Activated CD4-positive, alpha-beta T cell treated with anti-CD3 and anti-CD28 coated beads for 36 hours (primary cell): ENCODE measurements at places on chromosomes 1 and 21.

DNA sequence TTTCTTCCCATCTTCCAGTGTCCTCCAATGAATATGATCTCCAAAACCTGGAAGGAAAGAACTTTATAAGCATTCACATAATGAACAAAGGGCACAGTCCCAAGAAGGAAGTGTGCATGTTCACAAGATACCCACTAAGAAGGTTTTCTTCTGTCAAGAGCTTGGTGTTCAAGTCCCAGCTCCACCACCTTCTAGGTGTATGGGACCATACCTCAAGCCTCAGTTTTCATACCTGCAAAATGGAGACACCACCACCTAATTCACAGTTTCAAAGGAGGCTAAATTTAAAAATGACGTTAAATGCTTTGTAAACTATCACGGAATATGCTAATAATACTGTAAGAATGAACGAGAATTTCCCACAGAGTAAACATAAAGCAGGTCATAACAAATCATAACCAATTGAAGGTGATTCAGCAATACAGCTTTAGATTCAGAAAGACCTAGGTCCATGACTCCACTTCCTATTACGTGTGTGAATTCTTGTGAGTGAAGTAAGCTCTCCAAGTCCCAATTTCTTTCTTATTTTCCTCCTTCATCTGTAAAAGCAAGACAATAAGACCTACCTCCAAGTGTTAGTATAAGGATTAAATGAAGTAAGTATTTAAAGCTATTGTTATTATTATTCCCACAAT, 8.1 kb upstream of the KTI12 start:
- DNase-seq: no peak

DNA sequence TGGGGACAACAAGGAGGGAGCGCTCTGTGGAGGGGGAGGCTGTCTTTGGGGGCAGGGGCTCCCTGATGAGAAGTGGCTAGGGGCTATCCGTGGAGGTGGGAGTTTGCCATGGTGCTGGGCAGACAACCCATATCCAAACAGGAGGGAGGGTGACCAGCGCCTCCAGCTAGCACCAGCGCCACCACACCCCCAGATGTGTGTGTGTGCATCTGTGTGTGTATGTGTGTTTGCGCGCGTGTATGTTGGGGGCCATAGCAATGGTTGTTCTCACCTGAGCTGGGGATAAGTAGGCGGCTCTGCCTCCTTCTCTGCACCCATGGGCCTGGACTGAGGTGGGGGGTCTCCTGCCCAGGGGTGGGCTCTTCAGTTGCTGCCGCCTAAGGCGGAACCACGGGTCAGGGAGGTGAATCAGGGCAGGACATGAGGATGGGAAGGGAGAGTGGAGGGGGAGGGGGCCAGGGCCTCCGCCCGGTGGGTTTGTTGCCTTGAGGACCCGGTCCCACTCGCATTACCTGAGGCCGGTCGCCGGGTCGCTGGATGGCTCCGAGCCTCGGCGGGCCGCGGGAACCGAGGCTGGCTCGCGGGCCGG, 345 bp downstream of the HPCAL4 start:
- peak; percentile 19 for DNase-seq

DNA sequence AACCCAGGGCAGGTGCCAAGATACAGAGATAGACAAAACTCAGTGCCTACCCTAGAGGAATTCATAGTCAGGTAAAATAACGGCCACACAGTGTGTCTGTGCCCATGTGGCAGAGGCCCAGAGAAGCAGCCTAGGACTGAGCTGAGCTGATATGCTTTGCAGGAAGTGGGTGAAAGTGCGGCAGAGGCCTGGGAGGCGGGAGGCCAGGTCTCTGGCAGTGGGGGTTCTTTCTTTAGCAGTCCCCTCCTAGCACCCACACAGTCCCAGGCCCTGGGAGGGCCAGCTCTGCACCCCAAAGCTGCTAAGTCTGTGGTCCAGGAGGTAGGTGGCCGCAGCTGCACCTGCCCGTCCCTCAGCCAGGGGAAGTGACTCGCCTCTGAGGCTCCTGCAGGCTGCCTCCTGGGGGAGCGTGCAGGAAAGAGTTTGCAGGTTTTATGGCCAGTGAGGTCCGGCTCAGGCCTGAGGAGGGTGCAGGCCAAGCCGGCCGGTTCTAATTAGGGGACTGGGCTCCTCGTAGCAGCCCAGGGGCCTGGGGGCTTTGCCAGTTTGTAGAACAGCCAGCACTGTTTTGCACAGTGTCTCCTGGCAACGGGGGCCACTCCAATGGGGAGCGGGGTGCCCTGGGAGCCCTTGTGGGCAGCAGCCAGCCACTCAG, 107.9 kb downstream of the SPSB1 start:
- DNase-seq: peak; percentile 35

- DNase-seq: no peak
Measured at GRCh38 chr1:241666419-241666818, 14.3 kb downstream of the WDR64 start.

DNA sequence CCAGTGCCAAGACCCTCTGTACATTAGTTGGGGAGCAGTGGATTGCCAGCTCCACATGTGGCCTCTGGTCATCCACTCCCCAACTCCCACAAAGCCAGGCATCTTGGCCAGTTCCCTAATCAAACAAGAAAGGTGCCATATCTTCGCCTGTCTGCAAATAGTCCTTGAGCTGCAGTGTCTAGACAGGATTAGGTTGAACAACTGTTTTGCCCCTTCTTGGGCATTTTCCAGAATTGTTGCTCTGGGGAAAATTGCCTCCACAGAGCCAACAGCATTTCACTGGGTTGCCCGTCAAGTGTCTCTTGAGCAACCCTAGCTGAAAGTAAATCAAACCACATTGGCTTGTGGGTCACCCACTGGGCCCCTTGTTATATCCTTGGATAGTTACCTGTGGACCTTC, 109.3 kb downstream of the GDAP2 start:
- DNase-seq: no peak

GRCh38 chr1:209601809-209602657, 18.5 kb downstream of the CAMK1G start:
- peak; percentile 63 for DNase-seq

DNA sequence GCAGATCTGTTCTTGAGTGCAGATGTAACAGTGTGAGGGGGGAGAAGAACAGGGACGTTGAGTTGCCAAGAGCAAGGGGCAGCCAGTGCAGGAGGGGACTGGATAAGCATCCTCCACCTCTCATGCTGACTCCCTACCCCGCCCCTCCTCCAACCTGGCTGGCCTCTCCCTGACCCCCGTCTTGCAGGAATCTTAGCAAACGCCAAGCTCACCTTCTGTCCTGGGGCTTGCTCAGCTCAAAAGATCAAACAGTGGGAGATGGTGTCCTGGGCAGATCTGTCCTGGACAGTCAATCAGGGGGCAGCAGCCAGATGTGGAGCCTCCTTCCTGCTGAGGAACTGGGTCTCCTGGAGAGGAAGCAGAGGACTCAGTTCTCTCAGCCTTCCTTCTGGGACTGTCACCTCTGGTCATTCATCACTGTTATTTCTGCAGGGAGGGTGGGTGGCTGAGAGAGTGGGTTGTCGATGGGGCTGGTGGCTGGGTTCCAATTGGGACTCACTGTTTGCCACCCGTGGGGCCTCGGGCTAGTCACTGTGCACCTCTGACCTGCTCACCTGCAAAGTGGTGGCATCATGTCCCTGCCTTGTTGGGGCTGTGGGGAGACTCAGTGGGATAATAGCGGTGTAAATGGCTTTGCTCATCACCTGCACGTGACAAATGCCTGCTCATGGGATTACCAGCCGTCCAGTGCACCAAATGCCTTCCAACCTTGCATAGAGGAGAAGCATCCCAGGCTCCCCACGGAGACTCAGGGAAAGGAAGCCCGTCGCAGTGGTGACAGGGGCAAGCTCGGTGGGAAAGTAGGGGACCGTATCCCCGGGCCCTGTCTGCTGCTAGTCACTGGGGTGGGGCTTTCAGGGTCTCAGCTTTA, 154.4 kb downstream of the PTPRU start:
- DNase-seq: no peak

DNA sequence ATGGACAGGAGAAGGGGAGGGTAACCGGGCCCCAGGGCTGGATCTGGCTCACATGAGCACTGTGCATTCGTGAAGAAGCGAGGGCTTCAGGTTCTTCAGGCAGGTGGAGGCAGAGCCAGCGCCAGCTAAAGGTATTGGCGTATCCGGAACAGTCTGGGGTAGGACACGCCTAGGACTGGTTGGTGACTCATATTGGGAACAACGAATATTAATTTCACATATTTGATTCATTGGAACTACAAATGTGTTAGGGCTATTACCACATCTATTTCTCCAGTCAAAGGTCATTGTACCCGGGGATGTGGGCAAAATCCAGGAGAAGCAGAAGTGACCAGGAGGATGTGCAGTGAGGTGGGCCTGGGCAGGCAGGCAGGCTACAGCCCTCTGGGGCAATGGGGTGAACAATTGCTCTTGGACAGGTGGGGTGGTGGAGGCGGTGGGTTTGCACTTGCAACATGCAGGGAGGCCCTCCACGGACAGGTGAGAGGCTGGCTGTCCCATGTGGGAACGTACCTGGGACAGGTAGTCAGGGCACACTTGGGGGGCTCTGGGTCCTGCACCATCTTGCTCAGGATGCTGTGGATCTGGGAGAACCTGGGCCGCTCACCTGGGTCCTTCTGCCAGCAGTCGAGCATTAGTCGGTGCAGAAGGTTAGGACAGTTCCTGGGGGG, 26.7 kb downstream of the CDCA8 start:
- no peak for DNase-seq

DNA sequence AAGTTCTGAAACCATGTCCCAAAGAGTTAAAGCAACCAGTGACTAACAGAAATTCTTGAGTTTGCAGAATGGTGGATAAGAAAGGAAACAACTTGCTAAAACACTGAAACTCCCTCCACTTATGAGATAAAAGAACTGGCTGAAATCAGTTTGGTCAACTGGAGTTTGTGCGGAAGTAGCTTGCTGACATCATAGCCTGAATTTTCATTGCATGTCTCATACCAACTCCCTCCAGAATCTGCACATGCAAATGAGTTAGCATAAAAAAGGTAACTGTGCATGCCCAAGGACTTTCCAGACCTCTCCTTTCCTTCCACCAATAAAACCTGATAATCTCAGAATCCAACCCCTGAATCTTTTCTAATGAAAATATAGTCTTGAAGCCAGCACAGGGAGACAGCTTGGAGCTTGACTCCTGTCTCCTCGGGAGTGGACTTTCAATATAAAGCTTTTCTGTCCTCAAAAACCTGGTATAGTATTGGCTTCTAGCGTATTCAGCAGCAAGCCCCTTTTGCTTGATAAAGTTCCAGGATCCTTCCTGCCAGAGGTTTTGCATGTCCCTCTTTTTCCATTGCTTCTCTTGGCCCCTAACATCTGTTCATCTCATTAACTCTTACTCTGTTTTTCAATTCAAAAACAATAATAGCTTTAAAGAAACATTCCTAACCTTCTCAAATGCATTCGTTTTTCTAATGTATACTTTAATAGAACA, 785.8 kb upstream of the ADGRL4 start:
- DNase-seq: no peak

DNA sequence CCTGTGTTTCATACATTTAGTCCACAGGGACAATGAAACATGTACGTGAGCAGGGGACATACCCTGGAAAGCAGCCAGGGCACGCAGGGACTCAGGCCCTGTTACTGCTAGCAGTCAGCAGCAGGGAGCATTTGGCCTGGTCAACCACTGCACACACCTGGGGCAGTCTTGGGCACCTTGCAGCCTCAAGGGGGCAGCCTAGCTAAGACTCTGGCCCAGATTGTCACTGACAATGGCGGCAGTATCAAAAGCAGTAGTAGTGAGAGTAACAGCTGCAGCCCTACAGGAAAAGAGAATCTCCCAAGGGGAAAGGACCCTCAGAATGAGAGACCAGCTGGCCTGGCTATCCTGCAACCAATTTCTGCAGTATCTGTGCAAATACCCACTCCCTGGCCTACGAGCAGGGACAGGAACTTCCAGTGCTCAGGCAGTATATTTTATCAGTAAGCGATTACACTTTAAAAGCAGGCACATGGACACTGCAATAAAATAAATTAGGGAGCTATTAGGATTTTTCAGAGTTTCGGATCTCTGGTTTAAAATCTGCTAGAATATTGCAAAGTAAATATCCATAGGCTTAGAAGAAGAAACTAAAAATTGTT, 475.6 kb downstream of the LTN1 start:
- DNase-seq: peak; percentile 80

DNA sequence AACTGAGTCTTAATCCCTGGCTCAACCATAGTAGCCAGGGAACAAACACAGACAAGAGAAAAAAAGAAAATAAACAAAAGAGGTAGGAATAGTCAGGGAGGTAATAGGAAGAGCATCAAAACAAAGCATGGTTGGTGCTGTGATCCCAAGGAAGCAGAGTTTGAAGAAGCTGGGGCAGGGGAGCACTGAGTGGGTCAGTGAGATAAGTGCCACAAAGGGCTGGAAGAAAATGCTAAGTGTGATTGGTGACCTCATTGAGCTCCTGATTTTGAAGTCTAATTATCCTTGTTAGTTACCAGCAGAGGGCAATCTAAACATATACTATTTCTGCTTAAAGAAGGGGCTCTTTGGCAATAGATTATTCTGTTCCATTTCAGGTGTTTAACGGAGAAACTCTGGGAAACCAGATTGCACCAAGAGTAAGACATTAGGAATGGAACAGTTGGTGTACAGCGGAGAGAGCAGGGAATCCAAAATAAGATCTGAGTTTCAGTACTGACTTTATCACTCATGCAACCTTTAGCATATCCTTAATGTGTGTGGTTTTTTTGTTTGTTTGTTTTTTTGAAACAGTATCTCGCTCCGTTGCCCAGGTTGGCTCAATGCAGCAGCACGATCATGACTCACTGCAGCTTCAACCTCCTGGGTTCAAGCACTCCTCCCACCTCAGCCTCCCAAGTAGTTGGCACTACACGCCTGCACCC, 30.7 kb upstream of the KIAA1614 start:
- no peak for DNase-seq
